GM10248 (cell line): ENCODE measurements at places on chromosomes 6 and 20.
A peak's percentile ranks its signal among the peaks of the same experiment; 100 is the strongest.

GRCh38 chr6:128131036-128131435 is 230.2 kb upstream of the THEMIS start:
- DNase-seq: no peak

DNA sequence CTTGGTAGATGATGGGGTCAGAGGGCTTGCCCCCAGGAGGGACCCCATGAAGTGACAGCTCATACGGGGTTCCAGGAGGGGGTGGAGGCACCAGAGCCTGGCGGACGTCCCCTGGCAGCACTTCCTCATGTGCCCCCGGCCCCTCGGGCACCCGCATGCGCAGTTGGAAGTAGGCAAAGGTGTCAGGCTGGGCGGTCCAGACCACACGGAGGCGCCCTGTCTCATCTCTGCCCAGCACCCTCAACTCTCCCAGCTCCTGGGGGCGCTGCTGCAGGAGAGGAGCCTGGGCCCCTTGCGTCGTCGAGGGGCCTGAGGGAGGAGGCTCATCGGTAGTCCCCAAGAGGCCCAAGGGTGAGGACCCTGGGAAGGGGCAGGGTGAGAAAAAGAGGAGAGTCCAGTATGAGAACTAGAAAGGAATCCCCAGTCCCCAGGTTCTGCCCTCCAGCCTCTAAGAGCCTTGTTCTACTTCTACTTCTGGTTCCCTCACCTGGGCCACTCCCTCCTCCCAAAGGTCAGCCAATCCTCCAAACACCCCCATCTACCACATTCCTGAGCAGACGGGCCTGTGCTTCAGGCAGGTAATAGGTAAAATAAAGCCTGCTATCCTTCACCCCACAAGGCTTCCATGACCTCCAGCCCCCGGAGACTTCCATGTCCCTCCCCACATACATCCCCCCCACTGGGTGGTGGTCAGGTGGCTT is 23.2 kb downstream of the TNXB start:
- no peak for DNase-seq

- DNase-seq: no peak
Observed at GRCh38 chr6:134609716-134610261, 291.9 kb upstream of the SGK1 start.

DNA sequence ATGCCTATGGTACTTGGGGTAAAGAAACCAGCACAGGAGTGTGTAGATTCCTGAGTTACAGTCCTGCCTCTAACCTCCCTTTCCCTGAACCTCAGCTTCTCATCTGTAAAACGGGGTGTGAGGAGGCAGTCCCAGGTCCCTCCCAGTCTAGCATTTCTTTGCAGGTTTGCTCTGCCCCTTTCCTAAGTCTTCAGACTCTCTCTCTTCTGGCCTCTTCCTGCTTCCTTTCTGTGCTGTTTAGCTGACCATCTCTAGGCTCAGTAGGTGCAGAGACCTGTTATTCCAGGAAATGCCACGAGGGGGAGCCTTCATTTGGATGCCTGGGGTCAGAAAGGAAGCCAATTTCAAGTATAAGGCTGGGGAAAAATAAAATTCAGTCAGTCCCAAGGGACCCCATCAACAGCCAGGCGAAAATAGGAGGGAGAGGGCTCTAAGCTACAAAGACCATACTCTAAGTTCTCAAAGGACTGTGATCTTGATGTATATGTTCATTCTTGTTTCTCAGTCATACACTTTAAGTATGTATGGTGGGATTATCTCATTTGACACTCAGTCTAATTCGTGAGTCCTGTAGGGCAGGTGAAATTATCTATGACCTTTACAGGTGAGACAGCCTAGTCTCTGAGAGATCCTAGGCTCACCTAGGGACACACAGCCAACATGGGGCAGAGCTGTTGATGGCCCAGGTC is 89.1 kb downstream of the NCR2 start:
- peak; percentile 77 for DNase-seq

DNA sequence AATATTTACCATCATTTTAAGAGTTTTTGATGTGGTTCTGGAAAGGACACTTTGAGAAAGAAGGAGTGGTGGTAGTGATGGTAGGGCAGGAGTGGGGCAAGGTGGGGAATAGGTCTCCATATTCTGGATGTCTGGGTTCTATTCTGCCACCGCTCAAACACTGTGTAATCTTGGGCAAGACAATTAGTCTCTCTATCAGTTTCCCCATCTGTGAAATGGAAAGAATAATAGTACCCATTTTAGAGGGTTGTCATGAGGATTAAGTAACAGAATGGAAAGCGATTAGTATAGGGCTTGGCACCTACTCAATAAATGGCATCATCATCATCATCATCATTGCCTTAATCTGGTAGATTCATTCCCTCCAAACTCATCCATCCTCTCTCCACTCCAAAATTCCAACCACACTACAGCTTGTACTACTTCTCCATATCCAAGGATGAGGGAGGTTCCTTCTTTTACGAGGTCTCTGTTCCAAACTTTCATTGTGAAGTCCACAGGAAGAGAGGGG is 982 bp upstream of the GGT7 start:
- DNase-seq: no peak

DNA sequence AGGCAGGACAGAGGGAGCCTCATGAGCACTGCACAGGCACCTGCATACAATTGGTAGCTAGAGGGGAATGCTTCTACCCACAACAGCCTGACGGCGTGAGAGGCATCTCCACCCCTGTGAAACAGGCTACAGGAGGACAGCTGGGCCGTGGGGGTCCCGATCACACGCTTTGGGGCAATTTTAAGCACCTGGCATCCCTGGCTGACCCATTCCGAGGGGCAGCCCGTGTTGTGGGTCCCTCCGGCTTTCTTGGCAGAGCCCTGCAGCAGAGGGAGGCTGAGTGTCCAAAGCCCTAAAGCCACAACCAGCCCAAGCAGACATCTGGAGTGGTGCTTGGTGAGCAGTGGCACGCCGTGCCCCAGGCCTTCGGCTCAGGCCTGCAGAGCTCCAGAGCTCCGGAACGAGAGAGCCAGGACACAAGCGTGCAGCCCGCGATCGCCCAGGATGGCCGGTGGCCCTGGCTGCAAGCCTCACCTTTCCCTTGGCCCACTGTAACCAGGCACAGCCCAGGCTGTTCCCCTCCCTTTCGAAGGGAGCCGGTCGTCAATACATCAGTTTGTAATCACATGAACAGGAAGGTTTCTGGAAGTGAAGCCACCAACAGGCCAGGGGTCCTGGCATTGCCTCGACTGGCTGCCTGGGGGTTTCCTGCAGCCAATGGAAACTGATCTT is 81.4 kb downstream of the DLL1 start:
- DNase-seq: no peak

GRCh38 chr20:33311011-33311410 is 28.0 kb downstream of the BPIFB1 start:
- no peak for DNase-seq
